Activated CD4-positive, alpha-beta T cell treated with anti-CD3 and anti-CD28 coated beads, Interleukin-2, Interleukin-4, amounts not matched to agents 100 ng/mL and 50 ng/mL, durations not matched to agents 16 hours and 8 hours (primary cell): ENCODE measurements at places on chromosomes 7 and 10.

DNA sequence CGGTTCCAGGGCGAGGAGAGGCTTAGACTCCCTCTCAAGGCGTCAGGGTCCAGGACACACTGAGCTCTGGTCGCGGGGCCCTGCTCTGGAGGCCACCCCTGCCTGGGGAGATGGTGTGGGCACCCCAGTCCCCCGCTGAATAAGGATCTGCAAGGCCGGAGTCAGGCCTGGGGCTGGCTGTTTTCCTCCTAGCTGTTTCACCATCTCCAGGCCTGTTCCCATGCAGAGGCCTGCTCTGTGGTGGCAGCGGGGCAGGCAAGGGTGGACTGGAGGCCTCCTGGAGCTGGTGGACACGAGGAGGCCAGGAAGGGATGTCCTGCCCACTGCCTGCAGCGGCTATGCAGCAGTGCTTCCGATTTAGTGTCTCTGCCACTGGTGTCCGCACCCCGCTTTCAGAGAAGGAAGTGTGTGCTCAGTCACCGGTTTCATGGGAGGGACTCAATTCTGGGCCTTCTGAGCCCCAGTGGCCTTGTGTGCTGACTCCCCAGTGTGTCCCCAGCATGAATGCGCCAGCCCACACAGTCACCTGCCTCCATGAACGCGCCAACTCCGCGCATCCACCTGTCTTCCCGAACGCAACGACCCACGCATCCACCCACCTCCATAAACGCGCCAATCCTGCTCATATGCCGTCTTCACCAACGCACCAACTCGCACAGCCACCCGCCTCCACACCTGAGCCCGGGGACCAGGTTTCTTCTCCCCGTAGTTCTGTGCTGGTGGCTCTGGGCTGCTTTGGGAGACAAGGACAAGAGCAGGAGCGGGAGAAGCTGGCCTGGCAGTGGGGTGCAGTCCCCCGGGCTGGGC, 14.5 kb upstream of the GPR146 start:
- DNase-seq = no peak

GRCh38 chr7:106372126-106372525, 87.3 kb upstream of the NAMPT start:
- no peak for DNase-seq

DNA sequence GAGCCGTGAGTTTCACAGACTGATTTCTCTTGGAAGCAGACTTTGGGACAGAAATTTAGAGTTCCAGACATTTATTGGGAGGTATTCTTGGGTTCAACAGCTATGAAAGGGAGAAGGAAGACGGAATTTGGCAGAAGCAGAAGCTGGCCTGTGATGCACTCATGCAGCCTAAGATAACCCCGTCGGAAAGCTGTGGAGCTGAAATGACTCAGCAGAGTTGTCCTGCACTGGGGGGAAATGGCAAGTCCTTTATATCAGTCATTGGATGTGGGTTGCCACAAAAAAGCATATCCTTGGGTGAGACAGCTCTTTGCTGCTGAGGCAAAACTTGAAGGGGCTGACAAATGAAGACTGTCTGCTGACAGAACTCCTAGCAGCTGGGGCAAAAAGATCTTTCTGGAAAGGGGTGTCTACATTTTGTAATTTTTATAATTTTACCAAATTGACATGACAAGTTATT, 11.5 kb upstream of the MICU1 start:
- DNase-seq = peak; percentile 84

DNA sequence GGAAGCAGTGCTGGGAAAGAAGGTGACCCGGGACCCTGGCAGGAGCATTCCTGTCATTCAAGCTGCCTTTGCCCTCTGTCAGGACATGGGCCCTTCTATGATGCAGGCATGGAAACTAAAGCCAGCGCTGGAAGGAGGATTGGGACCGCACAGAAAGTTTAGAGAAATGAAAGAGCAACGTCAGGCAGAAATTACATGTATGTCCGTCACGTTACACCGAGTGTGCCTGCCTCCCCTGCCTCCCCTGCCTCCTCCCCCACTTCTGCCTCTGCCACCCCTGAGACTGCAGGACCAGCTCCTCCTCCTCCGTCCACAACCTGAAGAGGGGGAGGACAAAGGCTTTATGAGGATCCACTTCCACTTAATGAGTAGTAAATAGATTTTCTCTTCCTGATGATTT, 13.9 kb upstream of the PWWP2B start:
- no peak for DNase-seq

DNA sequence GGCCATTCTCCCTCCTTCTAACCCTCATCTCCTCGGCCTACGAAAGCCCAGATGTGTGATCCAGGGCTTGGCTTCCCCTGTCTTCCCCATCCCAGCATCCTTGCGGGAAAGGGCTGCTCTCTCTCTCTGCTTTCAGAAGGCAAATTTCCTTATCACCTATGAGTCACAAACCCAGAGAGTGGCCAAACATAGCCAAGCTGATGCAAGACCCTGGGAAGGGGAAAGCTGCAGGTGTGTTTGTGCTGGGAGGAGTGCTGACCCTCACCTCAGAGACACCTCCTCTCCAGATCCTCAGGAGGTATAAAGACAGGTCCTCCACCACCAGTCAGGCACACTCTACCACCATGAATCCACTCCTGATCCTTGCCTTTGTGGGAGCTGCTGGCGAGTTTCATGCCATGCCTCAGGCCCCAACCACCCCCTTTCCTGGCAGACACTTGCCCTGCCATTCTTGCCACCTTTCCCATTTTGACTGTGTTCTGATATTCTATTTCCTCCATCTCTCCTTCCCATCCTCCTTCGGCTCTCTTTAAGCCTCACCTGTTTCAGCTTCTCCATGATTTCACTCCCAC, 10.6 kb upstream of the PRSS2 start:
- no peak for DNase-seq

- DNase-seq = no peak
These were observed 67.8 kb downstream of the GSAP start for GRCh38 chr7:77348371-77348813.

DNA sequence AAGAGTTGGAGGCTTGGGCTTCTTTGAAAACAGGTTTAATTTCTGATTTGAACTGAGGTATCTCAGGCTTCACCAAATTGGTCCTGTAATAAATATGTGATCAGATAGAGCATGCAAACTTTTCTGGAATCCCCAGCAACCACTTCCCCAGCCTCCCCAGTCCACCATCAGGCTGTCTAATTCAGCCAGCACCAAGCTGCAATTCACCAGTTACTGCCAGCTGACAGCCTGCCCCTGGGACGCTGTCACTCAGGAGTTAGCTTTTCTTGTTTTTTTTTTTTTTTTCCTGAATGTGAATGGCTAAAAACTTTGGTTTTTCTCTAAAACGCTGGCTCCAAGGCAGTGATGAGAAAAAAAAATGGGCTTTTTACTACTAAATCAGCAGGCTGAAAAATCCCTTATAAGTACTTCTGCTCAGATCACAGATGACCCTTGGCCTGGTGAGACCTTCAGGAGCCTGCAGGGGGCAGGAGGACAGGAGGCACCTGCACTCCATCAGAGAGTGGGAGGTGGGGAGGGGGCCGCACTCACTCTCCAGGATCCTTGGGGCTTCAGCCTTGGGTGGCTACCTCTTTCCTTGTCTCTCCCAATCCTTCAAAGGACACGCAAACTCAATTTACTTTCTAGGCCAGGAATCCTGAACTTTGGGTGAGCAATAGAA, 349.4 kb downstream of the GATA3 start:
- no peak for DNase-seq

GRCh38 chr7:117630907-117631564, 151.2 kb downstream of the CFTR start:
- no peak for DNase-seq

DNA sequence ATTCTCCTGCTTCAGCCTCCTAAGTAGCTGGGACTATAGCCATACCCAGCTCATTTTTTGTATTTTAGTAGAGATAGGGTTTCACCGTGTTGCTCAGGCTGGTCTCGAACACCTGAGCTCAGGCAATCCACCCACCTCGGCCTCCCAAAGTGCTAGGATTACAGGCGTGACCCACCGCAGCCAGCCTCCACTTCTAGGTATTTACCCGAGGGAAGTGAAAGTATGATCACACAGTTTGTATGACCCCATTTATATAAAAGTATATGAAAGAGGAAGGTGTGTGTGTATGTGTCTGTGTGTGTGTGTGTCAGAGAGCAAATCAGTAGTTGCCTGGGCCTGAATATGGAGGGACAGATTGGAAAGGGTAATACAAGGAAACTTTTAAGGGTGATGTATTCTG, 2.0 kb upstream of the PURB start:
- DNase-seq = no peak

DNA sequence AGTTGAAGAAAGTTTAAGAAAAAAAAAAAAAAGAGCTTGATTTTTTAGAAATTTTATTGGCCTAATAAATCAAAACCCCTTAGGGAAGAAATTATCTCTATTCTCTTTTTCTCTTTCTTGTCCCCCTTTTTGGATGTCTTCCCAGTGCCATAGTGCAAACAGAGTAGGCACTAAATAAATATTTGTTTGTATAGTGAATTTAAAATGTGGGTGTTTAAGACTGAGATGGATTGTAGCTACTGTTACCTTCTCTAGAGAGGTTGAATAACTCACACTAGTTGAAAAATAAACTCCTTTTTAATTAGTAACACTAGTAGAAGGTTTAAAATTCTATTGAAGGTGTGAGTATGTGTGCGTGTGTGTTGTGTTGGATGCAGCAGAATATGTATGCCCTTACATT, 783.8 kb downstream of the NXPH1 start:
- DNase-seq = no peak

DNA sequence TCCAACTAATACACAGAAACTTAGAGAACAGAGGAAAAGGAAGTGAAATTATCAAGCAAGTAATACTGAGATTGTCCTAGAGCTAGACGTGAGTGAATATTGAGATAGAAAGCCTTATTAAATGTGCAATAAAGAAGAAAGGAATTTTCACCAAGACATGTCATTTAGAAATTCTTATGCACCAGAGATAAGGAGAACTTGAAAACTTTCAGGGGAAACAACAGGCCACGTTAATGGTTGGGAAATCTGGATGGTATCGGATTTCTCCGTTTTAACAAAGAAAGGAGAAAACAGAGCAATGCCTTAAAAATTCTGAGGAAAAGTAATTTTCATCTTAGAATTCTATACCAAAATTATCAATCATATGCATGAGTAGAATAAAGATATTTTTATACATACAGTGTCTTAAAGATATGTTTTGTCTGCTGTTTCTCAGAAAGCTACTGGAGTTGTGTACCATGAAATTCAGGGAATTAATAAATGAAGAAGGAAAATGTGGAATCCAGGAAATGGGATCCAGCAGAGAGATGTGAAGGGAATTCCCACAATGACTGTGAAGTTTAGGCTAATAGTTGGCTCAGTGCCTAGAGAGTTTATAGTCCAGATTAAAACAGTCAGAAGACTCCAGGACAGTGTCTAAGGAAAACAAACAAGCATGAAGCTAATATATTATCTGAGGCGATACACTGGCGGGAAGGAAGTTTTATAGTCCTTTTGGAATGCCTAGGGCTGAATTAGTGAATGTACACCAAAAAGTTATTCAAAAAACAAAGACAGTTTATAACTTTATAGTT, 159.5 kb downstream of the PPP1R9A start:
- no peak for DNase-seq

DNA sequence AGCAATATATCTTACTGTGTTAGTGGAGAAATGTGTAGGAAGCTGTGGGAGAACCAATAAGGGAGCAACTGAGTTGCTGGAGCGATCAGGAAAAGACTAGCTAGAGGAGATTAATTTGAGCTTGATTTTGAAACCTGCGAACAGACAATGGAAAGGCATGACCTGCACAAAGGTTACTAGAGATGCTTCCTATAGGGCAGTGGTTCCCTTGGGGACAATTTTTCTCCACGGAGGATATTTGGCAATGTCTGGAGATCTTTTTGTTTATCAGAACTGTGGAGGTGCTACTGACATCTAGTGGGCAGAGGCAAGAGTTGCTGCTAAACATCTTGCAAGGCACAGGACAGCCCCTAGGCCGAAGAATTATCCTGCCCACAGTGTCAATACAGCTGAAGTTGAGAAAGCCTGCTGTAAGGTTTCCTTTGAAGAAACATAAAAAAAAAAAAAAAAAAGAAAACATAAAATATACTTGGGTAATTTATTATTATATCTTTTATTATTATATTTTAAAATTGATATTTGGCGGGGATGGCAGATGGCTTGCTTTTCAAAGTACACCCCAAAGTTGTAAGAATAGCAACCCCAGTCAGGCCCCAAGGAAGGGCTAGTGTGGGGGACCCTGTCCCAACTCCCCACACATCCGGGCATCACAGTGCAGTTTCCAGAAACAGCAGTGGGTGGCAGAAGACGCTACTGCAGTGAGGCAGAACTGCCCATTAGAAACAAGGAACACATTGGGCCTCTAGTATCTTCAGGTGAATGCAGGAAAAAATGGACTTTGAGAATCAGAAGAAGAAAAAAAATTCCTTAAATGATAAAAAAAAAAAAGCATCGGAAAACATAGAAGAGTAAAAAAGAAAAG, 481.6 kb downstream of the SH2D4B start:
- peak; percentile 34 for DNase-seq

- DNase-seq = no peak
These were observed 423 bp downstream of the BAZ1B start for GRCh38 chr7:73521636-73522104.

GRCh38 chr7:137957887-137958286, 44.0 kb downstream of the CREB3L2 start:
- DNase-seq = no peak

DNA sequence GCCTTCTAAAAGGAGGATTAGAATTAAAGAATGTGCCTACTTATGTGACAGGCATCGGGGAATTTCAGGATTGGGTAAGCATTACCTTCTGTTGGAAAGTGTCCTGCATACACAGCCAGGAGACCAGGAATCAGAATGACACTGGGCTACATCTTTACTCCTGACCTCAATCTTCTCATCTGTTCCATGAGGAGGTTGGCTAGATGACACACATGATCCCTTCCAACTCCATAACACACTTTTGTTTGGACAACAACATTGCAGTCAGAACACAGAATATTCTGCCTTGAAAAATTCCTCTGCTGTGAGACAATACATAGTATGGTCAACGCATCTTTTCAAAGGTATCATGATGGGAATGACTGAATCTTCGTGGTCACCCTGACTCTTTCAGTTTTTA, 1281.2 kb upstream of the SORCS1 start:
- no peak for DNase-seq

GRCh38 chr7:27453702-27454405, 208.8 kb downstream of the HIBADH start:
- no peak for DNase-seq

GRCh38 chr7:51021906-51022570, 239.3 kb upstream of the GRB10 start:
- no peak for DNase-seq

GRCh38 chr10:30503700-30504266, 69.8 kb downstream of the MAP3K8 start:
- no peak for DNase-seq

GRCh38 chr10:3467052-3467951, 294.7 kb upstream of the PITRM1 start:
- DNase-seq = peak; percentile 35

- no peak for DNase-seq
These were observed 135.7 kb upstream of the TBX20 start for GRCh38 chr7:35389636-35390035.

GRCh38 chr7:92276460-92276864, 30.7 kb downstream of the ANKIB1 start:
- DNase-seq = no peak
